ENCODE measurements at places on chromosomes 2 and 18.
A peak's percentile ranks its signal among the peaks of the same experiment; 100 is the strongest.

DNA sequence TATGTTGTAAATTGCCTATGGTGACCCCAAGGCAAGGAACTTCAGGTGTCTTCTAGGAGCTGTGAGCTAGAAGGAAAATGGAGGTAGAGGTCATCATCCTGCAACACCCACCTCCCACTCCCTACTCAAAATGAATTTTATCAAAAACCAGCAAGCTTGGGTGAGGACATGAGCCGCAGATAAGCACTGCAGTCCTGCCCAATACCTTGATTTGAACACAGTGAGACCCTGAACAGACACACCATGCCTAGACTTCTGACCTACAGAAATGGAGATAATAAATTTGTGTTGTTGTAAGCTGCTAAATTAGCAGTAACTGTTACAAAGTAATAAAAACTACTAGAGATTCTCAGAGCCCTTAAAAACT, 13.4 kb downstream of the MEX3C start:
- no peak for DNase-seq

DNA sequence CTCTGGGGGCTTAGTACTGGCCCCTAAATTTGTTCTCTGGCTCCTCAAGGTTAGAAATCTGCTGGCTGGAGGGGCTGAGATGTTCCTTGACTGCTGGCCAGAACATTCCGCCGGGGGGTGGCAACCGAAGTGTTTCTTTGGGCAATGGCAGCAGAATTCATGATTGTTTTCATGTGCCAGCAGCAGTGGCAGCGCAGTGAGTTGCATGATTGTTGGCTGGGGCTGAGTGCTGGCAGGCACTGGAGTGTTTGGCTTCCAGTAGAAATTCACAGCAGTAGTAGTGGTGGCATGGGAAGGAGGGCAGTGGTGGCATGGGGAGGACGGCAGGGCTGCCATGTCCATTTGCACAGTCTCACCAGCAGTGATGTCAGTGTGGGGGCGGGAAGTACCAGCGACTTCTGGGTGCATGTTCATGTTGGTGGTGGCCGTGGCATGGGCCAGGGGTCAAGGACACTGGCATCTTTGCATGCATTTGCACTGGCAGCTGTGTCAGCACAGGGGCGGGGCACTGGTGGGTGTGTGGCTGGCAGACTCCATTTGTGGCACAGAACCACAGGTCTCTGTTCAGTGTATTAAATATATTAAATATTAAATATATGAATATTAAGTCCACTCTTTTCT, 130.6 kb upstream of the CDH7 start:
- no peak for DNase-seq

DNA sequence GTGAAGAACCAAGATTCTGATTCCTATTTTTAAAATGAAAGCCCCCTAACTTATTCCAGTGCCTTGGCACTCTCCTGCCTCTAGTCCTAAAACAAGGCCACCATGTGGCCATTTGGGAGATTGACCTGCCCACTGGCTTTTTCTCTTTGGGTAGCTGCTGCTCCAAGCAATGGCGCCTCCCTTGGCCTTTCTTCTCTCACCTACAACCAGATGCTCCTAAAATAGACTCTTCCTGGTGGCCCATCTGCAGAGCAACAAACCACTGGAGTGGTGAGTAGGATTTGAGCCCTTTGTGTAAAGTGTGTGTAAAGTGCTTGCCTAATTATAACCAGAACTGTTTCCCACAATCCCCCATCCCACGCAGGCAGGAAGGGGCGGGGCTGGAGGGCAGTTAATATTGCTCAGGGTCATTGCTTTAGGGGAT, 114.2 kb downstream of the FHOD3 start:
- no peak for DNase-seq

GRCh38 chr2:223108351-223109050, 56.5 kb downstream of the KCNE4 start:
- no peak for DNase-seq

GRCh38 chr18:61581578-61582201, 248.5 kb downstream of the CDH20 start:
- peak; percentile 81 for DNase-seq

GRCh38 chr18:25805323-25805722, 285.1 kb downstream of the SS18 start:
- no peak for DNase-seq

GRCh38 chr2:132757676-132758075, 87.7 kb upstream of the LYPD1 start:
- no peak for DNase-seq

DNA sequence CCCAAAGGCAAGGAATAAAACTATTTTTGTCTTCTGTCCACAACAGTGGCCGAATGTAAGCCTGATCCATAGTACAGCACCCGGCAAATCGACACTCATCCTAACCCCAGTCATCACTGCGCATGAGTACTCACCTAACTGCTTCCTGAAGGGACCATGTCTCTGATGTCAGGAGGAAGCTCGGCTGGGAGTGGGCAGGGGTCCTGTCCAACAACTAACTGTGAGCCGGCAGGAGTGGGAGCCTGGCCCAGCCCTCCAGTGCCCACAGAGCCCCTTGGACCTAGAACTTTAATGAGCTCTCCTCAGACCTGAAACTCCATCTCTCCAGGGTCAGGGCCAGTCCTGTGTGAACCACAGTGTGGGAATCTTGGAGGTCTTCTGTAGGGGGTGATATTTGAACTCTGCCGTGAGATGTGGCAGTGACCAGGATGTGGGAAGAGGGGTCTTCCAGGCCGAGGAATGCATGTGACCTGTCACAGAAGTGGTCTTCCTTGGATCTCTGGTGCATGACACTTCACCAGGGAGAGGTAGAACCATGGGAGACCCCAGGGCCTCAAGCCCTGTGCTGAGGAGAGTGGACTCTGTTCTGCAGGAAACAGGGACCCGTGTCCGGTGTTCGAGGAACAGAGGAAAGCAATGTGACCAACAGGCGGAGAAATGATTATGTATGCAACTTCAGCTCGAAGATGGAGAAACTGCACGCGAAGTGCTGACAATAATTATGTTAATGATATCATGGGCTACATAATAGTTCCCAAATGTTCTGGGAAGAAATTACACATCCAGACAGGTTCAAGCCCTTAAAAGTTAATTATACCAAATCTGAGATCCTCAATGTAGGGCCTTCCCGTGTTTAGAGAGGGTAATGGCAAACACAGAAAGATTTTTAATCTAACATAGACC, 240.1 kb upstream of the HDAC4 start:
- no peak for DNase-seq

- DNase-seq = no peak
These were observed 113.7 kb upstream of the MAP4K3 start for GRCh38 chr2:39550701-39551285.

GRCh38 chr2:10541081-10541480, 93.0 kb upstream of the ODC1 start:
- DNase-seq = no peak

GRCh38 chr18:45324101-45324494, 291.2 kb upstream of the SLC14A2 start:
- no peak for DNase-seq

GRCh38 chr2:54557601-54558187, 101.6 kb downstream of the SPTBN1 start:
- peak; percentile 55 for DNase-seq

GRCh38 chr2:128260239-128261138, 58.2 kb downstream of the HS6ST1 start:
- DNase-seq = peak; percentile 69

DNA sequence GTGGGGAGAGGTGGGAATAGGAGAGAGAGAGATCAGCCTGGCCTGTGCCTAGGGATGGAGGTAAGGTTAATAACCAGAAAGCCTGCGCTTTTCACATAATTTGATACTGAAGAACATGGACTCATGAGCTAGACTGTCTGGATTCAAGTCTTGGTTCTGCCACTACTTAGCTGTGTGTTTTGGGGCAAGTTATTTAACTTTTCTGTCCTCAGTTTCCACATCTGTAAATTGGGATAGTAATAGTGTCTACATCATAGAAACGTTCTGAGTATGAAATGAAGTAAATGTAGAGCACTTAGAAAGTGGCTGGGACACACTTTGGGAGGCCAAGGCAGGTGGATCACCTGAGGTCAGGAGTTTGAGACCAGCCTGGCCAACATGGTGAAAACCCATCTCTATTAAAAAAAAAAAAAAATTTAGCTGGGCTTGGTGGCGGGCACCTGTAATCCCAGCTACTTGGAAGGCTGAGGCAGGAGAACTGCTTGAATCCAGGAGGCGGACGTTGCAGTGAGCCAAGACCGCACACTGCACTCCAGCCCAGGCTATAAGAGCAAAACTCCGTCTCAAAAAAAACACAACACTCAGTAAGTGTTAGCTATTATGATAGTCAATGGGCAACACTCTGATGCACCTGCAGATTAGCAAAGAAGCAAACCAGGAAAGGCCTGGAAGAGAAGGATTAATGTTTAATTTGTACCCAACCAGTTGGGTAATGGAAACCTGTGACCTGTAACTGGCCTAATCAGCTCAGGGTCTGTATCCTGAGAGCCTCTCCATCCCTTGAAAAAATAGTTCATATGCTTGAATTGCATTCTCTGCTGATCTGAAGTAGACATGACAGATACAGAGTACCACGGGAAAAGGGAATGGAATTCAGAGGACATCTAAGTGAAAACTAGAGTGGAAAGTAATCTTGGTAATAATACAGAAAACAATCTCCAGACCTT, 6.8 kb downstream of the GALM start:
- DNase-seq = no peak

DNA sequence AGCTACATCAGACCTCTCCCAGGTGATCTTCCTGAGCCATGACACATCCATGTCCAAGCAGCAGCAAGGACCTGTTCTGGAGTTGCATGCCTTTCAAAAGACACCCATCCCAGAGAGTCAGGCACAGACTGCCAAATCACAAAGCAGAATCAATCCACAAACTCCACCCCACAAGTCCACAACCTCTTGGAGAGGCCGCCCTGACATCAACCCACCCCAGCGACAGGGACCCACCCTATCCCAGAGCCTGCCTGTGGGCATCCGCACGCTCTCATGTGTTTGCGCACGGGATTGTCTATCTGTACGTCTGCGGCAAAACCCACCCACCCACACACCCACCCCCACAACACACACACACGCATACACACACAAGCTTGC, 11.9 kb downstream of the SMAD7 start:
- DNase-seq = no peak

- DNase-seq = no peak
These were observed 633 bp downstream of the BCL2 start for GRCh38 chr18:63318889-63319382.

DNA sequence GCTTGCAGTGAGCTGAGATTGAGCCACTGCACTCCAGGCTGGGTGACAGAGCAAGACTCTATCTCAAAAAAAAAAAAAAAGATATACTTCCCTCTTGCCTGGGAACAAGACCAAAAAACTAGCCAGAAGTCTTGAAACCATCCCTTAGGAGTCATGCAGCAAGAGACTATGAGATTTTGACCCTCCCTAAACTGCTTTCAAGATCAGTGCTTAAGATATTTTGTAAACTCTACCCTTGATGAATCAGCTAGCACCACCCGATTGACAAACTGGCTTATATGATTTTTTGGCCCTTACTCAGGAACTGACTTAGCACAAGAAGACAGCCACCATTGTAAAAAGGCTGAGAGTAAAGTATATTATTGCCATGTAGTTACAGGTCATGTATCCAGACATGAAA, 3.8 kb downstream of the SULT1C3 start:
- DNase-seq = no peak

- no peak for DNase-seq
These were observed 75.7 kb upstream of the CDCA7 start for GRCh38 chr2:173278794-173279526.

DNA sequence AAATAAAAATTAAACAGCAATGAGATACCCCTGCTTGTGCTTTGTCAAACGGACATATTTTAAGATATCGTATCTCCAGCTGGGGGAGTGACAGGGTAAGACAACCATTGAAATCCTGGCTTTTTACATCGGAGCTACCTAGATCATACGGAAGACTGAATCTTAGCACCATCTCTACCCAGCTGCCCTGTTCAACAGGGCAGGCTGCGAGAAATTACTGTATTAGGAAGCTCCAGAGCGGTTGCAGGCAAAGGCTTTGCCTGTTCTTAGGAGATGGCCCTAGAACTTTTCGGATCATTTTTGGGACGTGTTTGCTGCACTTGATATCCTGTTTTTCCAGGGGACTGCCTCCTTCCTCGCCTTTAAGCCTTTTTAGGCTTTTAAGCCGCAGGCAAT, 2.0 kb upstream of the PRKCE start:
- no peak for DNase-seq

- DNase-seq = no peak
These were observed 22.4 kb downstream of the LRRFIP1 start for GRCh38 chr2:237649541-237650454.

GRCh38 chr2:11387843-11388242, 43.4 kb upstream of the ROCK2 start:
- DNase-seq = no peak

- DNase-seq = no peak
These were observed 23.6 kb downstream of the NEDD4L start for GRCh38 chr18:58067601-58068000.

DNA sequence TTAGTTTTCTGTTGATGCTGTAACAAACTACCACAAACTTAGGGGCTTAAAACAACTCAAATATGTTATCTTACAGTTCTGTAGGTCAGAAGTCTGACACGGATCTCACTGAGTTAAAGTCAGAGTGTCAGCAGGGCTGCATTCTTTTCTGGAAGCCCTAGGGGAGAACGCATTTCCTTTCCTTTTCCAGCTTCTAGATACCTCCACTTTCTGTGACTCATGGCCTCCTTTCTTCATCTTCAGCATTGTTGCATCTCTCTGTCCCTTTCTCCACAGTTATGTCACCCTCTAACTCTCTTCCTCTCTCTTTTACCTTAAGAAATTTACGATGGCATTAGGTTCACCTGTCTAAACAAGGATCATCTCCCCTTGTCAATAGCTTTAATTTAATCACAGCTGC, 13.3 kb upstream of the PPP4R1 start:
- no peak for DNase-seq

DNA sequence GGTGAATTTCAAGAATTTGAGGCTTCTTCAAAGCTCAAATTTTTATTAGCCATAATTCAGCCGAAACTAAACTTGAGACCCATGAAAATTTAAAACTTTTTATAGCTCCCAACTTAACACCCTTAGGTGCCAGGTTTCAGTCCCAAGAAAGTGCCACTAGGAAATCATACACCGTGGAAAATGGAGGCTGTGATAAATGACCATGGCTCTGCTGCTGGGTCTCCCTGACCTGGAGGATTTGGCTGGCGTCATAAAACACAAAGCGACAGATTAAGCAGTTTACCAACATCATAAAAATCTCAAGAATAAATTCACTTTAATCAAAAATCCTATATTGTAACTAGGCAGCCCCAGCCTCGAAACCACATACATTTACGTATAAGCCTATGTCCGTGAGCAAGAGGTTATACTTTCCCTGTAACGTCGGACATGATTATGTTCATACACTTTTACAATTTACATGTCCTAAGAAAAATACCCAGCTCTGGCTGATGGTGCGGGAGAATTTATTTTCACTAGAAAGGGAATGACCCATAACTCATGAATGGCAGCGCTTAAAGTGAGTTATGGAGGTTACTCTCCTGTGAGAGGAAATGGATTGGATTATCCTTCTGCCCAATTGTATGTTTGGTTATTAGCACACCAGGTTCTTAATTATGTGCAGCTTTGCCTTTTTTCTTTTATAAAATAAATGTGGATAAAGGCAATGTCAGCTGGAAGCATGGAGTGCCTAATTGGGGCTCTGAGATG, 329.4 kb downstream of the AGPS start:
- DNase-seq = no peak
